ENCODE measurements at places on chromosomes 3 and 15. TPM values are rescaled to one million over a fixed set of nuclear protein-coding genes. Genes with fewer than 3 reads are reported as not detected.
A peak's percentile ranks its signal among the peaks of the same experiment; 100 is the strongest.

DNA sequence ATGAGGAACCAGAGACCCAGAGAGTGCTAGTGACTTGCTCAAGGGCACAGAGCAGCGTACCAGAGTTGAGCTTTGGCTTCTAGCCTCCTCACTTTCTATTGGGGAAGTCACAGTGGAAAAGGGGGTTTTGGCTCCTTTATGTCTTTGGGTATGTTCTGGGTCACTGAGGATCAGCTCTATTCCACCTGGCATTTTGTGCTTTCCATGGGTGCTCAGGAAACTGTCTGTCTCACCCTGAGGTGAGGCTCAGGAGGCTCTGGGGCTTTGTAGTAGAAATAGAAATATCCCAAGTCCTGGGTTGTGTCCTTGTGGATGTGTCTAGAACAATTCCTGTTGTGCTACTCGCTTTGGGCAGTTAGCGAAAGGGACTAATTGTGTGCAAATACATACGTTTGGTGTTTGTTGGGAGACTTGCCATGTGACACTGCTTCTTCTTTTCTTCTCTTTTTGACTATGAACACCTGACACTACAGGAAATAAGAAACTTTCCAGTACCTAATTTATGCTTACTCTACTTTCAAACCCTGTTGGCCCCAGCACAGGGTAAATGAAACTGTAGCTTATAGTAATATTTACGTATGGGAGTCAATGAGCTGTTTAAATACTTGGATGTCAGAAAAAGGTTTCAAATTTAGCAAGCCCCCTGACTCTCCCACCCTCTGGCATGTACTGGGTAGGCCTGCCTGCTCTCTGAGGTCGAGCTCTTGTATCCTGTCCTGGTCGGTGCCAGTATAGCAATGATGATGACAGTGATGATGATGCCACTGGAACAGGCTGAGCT, 35.6 kb downstream of the SMAD3 start:
- peak; percentile 80 for DNase-seq

Gene PARP15
- 0.27 TPM for polyA plus RNA-seq

Gene MOBP
- polyA plus RNA-seq: 0.30 TPM

Gene SLC9C1
- polyA plus RNA-seq: 0.86 TPM

Gene HSPBAP1
- 15.3 TPM for polyA plus RNA-seq

Gene PAK6
- polyA plus RNA-seq: 7.7 TPM

Gene WDR5B
- polyA plus RNA-seq: 10.4 TPM
